ENCODE measurements at places on chromosomes 1 and 21.
A peak's percentile ranks its signal among the peaks of the same experiment; 100 is the strongest.

DNA sequence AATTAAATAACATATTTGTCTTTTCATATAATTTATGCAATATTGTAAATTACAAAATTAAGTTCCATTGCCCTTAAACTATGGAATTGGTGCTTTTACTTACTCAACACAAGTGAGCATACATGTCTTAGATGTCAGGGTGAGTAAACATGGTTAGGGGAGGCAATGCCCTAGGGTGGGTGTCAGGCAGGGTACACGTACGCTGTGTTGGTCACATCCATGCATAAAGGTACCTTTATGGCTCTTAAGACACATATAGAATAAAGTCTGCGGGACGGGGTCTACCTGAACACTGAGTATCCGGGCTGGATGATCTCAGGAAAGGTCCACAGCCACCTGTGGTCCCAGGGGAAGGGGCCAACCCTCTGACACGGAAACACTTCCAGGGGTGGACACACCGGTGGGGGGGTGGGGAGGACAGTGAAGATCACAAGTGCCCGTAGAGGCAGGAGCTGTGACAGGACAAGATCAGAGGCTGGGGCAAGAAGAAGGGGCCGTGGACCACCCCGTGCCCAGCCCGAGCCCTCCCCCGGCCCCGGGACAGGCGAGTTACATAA, 720 bp downstream of the LIN9 start:
- no peak for DNase-seq

GRCh38 chr1:54668567-54668966, 27.0 kb downstream of the MROH7 start:
- DNase-seq = no peak

DNA sequence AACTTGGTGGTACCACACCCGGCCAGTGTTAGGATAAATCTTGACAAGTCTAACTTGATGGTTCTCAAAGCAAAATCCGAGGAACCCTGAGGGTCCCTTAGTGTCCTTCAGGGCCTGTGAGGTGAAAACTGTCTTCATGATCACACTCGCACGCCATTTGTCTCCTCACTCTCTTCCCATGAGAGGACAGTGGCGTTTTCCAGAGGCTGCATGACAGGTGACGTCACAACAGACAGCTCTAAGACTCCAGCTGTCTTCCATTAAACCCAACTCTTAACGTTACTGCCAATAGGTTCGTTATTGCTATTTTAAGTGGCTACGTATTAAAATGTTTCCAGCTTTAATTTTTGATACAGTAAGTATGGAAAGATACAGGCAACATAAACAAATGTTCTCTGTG, 13.8 kb downstream of the CFAP74 start:
- peak; percentile 73 for DNase-seq

DNA sequence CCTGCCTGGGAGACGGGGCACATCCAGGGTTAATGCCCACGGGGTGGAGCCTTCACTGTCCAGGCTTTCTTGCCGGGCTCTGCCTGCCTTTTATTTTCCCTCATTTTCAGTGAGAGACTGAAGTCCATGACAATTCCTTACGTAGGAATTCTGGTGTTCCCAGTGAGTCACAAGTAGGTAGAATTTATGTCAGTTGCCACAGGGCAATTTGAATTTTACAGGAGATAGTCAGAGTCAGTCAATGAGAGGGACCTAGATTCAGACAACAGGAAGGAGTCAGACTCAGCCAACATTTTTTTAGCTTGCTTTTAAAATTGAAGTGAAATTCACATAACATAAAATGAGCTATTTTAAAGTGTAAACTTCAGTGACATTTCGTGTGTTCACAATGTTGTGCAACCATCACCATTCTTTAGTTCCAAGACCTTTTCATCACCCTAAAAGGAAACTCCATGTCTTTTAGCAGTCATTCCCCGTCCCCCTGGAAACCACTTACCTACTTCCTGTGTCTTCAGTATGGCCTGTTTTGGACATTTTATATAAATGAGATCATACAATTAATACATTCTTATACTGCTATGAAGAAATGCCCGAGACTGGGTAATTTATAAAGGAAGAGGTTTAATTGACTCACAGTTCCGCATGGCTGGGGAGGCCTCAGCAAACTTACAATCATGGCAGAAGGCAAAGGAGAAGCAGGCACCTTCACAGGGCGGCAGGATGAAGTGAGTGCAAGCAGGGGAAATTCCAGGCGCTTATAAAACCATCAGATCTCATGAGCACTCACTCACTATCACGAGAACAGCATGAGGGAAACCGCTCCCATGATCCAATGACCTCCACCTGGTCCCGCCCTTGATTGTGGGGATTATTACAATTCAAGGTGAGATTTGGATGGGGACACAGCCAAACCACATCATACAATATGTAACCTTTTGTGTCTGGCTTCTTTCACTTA, 14.6 kb downstream of the AJAP1 start:
- DNase-seq = no peak

DNA sequence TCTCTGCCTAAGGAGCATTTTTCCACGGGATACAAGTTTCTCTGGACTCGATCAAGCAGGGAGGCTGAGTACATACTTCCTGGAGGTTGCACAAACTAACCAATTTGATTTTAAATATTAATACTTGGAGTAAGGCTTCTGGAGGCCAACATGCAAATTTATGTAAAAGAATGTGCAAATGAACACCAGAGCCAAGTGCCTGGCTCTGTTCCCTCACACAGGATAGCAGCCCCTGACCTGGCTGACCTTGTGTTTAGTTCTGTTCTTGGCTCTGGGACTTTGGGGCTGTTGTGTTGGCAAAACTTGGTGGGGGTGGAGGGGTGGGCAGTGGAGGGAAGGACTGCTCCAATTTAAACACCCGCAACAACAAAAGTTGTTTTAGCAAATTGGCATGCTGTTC, 34.2 kb downstream of the CNIH3 start:
- DNase-seq = no peak

DNA sequence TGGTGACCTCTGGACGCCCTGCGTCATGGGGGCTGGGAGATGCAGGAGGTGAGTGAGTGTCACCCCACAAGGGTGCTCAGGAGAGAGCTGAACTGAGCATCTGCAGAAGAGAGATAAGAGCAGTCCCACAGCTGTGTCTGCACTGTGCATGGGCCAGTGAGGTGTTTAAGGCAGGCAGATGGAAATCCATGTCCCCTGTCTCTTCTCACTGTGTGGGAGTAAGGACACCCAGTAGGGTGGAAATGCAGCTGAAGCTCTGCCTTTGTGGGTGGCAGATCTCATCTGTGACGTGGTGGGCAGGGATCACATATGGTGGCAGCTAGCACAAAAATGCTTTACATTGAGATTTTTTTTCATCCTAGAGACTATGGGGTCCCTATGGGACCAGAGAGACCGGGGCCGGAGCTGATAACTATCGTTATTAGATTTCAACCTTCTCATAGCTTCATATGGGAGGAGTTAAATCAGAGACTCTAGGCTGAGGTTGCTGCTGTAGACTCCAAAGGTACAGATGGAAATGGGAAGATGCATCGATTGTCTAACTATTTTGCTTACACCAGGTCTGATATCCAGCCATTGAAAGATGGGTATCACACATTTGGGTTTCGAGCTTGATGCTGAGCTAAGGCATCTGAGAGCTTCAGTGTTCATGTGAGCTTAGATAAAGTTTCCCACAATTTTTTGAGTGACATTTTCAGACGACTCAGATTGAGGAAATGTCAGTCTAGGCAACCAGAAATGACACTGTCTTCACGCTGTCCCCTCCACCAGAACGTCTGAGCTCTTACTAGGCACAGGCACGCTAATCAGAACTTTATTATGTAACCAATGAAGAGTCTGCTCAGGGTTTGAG, 65.3 kb upstream of the PSEN2 start:
- DNase-seq = no peak

- DNase-seq = no peak
Measured at GRCh38 chr1:18328803-18329202, 151.9 kb upstream of the KLHDC7A start.

DNA sequence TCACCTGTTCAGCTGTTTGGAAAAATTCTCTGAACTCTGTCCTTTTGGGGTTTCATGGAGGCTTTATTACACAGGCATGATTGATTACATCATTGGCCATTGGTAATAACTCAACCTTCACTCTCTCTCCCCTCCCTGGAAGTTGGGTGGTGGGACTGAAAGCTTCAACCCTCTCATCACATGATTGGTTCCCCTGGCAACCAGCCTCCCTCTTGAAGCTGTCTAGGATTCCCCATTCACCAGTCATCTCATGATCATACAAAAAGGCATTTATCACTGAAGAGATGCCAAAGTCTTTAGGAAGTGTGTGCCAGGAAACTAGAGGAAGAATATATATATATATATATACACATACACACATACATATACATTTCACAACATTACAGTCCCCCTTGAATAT, 228.5 kb downstream of the ZNF326 start:
- DNase-seq = no peak

GRCh38 chr1:232627645-232628334, 2.1 kb downstream of the SIPA1L2 start:
- no peak for DNase-seq

DNA sequence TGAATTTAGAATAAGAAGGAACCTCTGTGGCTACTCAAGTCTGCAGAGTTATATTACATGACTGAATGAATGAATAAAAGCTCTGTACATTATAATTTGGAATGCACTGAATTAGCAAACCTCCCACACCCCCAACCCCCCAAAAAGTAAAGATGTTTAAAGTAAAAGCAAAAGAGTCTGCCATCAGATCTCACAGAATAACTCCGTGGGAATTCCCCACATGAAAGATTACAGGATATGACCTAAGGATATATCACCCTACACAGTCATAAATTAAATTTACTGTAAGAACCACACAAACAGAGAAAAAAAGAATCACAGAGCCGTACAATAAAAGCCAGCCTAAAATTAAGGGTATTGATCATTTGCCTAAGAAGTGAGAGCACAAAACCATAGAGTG, 587.3 kb downstream of the PTPRC start:
- no peak for DNase-seq

GRCh38 chr1:241895013-241895412, 47.0 kb downstream of the EXO1 start:
- DNase-seq = no peak

GRCh38 chr1:66282891-66283621, 250.9 kb upstream of the SGIP1 start:
- DNase-seq = peak; percentile 66

DNA sequence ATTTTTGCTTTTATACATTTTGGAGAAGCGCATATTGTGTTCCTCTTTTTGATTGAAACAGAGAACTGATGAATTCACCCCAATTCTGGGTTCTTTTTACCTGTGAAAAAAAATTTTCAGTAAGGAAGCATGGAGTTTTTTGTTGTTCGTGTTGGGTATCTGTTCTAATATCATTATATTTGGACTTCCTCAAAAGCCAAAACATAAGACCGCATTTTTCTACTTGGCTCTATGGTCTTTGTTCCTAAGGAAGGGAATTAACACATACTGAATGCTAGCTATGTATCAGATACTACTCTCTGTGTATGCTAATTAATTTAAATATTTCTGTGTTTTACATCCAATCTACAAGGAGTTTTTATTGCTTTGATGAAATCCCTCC, 12.9 kb downstream of the EPB41 start:
- DNase-seq = no peak

DNA sequence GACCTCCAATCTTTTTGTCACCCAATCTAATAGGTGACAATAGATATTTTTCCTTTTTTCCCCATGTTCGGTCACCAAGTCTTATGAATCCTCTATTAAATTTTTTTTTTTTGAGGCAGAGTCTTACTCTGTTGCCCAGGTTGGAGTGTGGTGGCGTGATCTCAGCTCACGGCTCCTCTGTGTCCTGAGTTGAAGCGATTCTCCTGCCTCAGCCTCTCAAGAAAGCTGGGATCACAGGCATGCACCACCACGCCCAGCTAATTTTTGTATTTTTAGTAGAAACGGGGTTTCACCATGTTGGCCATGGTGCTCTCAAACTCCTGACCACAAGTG, 42.5 kb upstream of the MTF1 start:
- DNase-seq = no peak

GRCh38 chr1:188782220-188782841, 1695.3 kb downstream of the BRINP3 start:
- no peak for DNase-seq

GRCh38 chr1:171139890-171140289, 45.2 kb upstream of the FMO2 start:
- DNase-seq = no peak

DNA sequence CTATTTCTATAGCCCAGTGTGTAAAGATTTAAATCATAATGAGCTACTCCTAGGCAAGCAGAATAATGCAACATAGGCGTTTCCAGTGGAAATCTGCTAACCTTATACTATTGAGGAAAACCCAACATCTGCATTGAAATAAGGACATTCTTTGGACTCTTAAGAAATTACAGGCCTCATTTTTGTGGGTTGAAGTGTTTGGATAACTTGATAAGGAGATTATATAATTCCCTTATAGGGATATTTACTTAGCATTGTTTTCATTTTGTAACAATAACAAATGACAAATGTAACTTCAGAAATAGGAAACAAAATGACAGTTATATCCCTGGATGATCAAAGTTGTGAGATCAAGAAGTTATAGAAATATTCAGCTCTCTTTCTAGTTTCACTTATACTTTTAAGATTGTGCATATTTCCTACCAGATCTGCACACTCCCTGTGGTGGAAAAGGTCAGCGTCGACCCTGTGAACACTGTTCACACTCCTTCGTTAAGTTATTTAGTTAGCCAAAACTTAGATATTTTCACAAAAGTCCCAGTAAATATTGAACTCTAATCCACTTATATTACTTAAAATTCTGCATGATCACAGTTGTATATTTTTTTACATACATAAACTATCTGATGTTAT, 284.4 kb upstream of the C1orf105 start:
- DNase-seq = no peak

DNA sequence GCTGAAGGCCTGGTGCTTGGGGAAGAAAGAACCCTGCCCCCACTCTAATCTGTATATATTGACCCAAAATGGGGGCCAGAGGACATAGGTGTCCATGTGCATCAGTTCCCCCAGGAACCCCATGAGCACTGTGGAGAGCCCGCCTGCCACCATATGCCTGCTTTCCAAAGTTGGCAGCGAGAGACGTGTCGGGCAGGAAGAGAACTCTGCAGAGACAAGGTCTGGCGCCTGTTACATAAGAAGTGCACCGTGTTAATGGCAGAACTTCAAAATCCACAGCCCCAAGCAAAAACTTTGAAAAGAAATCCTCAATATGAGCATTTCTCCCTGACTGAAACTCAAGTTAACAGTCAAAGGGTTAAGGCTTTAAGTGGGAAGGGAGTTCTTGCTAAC, 8.0 kb downstream of the CTNNBIP1 start:
- DNase-seq = no peak

- no peak for DNase-seq
Measured at GRCh38 chr21:17585875-17586450, 26.7 kb downstream of the BTG3 start.

GRCh38 chr1:75953461-75953860, 21.3 kb upstream of the ASB17 start:
- DNase-seq = no peak

- no peak for DNase-seq
Measured at GRCh38 chr21:34811368-34811767, 142.6 kb downstream of the CLIC6 start.

GRCh38 chr1:11158720-11159321, 30.3 kb upstream of the ANGPTL7 start:
- DNase-seq = peak; percentile 44

GRCh38 chr1:91552091-91552490, 51.4 kb downstream of the CDC7 start:
- no peak for DNase-seq

GRCh38 chr1:111193712-111194480, 6.5 kb downstream of the DENND2D start:
- DNase-seq = no peak

- no peak for DNase-seq
Measured at GRCh38 chr21:15441060-15441493, 288.7 kb upstream of the USP25 start.
